AG10803 (cell line): ENCODE measurements at places on chromosomes 7 and 10.

DNA sequence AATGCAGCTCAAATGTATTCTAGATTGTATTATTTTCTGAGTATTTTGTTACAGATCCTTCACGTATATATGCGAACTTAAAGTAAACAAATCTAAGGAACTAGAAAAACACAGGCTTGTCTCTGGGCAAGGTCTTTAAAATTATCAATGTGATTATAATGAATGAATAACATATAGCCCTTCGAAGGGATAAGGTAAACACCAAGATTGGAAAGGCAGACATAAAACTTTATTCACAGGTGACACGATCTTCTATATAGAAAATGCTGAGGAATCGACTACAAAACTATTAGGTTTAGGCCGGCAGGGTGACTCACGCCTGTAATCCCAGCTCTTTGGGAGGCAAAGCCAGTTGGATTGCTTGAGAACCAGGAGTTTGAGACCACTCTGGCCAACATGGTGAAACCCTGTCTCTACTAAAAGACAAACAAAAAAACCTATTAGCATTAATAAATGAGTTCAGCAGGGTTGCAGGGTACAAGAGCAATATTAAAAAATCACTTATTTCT, 80.4 kb downstream of the CNNM2 start:
- no peak for DNase-seq

GRCh38 chr7:135277161-135277560, 43.5 kb downstream of the STRA8 start:
- DNase-seq: no peak

GRCh38 chr10:3658766-3659165, 126.2 kb downstream of the KLF6 start:
- no peak for DNase-seq

GRCh38 chr10:3612183-3613001, 172.6 kb downstream of the KLF6 start:
- no peak for DNase-seq

DNA sequence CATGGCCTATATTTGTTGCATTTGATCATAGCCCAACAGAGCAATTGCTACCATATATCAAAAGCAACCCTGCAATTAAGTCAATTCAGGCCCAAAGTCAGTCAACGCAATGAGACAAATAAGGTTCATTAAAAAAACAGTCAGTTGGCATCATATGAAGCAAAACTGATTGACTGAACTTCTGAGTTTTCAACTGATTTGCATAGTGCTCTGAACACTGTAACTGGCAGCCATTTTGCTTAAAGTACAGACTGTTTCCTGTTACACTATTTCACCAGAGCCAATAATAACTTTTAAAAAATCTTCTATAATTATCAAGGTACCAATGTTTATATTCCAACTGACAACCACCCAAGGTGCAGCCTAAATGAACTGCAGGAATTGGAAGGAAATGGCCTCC, 68.4 kb upstream of the RAPGEF5 start:
- no peak for DNase-seq

- no peak for DNase-seq
Measured at GRCh38 chr7:152850420-152850819, 90.9 kb downstream of the ACTR3B start.

DNA sequence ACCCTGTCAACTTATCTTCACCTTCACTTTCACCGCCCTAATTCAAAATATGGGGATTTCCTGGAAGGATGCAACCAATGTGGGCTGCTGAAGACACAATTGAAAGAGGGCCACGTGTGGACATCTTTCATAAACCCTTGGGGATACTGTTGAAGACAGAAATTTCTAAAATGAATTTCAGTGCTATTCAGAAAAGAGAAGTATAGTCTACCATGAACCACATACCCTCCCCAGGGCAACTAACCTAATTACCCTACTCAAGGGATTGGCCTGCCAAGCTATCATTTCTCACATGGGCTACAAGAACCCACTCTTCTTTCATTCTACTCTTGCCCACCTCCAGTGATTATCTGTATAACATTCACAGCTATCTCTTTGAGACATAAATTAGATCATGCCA, 226.0 kb downstream of the PHTF2 start:
- no peak for DNase-seq

DNA sequence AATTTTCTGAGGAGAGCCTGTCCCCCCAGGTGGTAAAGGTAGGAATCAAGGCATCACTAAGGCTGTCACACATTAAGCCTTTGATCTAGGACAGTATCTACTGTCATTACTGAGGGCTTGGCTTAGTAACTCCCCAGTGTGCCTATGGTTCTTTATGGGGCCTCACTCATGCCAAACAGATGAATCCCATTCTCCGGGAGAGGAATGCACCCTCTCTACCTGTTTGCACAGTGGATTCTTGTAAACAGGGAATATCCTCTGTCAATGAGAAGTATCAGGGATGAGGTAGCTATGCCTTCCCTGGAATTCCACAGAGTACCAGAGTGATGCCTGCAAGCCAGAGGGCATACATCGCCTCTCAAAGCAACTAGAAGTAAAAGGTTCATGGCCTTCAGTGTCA, 3.9 kb upstream of the CPN1 start:
- no peak for DNase-seq

GRCh38 chr7:49771427-49772176, 1.8 kb upstream of the VWC2 start:
- no peak for DNase-seq

DNA sequence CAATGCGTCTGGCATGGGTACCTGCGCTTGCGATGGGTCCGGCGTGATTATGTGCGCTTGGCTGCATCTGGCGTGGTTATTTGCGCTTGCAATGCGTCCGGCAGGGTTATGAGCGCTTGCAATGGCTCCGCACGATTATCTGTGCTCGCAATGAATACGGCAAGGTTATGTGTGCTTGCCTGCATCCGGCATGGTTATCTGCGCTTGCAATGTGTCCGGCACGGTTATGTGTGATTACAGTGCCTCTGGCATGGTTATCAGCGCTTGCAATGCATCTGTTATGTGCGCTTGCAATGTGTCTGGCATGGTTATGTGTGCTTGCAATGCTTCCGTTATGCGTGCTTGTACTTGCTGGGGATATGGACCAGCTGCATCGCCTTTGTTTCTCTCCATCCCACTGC, 37.7 kb downstream of the RBAK start:
- DNase-seq: no peak

DNA sequence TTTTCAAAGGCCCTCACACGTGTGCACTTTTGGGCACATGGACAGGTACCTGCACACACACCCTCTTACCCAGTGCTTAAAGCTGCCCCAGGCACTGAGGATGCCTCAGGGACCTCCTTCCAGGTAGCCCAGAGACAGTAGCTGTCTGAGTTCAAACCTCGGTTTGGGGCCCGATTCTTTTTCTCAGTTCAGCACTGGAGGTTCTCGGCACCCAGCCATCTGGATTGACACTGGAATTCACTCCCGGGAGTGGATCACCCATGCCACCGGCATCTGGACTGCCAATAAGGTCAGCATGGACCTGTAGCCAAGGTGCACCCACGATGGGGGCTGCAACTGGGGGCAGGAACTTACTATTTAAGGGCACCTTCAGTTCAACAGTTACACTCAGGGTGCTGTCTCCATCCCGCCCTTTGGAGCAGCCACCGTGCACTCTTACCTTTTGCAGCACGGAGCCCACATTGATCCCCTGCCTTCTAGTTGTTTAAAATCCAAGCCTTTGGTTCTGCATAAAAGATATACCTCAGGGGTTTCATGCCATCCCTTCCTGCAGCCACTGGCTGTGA, 17.7 kb downstream of the CPA5 start:
- no peak for DNase-seq

- DNase-seq: peak; percentile 30
Measured at GRCh38 chr10:30999070-30999712, 32.5 kb downstream of the ZNF438 start.

- no peak for DNase-seq
Measured at GRCh38 chr7:139597028-139597427, 73.5 kb downstream of the CLEC2L start.

- DNase-seq: no peak
Measured at GRCh38 chr10:122306282-122306681, 35.2 kb downstream of the BTBD16 start.

GRCh38 chr10:73786512-73786885, 1.1 kb downstream of the ZSWIM8 start:
- no peak for DNase-seq

- DNase-seq: no peak
Measured at GRCh38 chr10:52077814-52078213, 236.3 kb upstream of the DKK1 start.

GRCh38 chr7:46076527-46076926, 155.5 kb upstream of the IGFBP3 start:
- DNase-seq: peak; percentile 23

- DNase-seq: no peak
Measured at GRCh38 chr7:1526271-1526754, 4.2 kb upstream of the MAFK start.

DNA sequence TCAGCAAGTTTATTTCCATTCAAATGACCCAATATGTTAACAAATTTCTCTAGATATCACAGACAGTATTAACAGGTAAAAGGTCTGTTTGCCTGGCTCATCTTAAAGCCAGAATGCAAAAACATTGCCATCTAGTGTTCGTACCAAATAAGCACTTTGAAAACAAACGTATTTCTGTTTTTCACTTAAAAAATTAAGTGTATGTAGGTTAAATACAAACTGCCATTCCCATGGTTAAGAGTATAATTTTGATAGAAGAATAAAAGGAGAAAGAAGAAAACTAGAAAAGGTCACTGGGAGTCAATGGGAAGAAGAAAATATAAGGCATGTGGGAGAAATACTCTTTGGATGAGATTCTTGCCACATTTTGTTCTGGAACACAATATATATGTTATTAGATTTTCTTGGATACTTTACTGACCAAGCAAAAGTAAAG, 51.0 kb downstream of the ORC5 start:
- peak; percentile 32 for DNase-seq

GRCh38 chr7:131683536-131684125, 127.2 kb upstream of the PODXL start:
- no peak for DNase-seq

GRCh38 chr10:48340734-48341133, 34.3 kb downstream of the MAPK8 start:
- DNase-seq: no peak

- no peak for DNase-seq
Measured at GRCh38 chr7:155809332-155809946, 2.8 kb downstream of the SHH start.

DNA sequence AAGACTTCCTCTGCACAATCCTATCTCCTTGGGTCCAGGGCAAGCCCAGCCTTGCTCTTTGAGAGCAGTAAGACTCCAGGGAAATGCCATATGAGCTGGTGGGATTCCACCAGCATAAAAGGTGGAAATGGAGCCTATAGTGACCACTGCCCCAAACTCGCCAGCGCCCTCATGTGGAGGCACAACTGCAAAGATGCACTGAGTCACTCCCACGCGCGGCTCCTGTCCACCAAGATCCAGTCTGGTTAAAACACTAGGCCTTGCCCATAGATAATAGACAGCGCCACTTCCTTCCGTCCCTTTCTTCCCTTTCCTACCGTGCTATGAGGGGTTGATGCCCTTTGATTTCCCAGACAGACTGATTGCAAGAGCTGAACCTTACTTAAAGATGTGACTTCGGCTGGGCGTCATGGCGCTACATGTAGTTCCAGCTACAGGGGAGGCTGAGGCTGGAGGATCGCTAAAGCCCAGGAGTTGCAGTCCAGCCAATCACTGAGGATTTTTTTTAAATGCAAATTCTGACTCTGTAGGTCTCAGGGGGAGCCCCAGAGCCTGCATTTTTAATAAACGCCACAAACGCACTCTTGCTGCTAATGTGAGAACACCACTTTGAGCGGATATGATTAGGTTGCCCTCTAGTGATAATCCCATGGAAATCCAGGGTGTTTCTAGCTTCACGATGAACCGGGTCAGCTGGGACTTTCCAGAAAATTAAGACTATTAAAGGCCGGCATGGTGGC, 136.5 kb downstream of the EPC1 start:
- DNase-seq: peak; percentile 70

- DNase-seq: no peak
Measured at GRCh38 chr7:13198036-13198435, 510.6 kb downstream of the ARL4A start.

GRCh38 chr10:44517635-44518034, 132.7 kb upstream of the CXCL12 start:
- DNase-seq: no peak

GRCh38 chr7:84735677-84736076, 451.2 kb downstream of the SEMA3D start:
- DNase-seq: no peak

GRCh38 chr10:96851281-96851680, 19.2 kb downstream of the LCOR start:
- no peak for DNase-seq

DNA sequence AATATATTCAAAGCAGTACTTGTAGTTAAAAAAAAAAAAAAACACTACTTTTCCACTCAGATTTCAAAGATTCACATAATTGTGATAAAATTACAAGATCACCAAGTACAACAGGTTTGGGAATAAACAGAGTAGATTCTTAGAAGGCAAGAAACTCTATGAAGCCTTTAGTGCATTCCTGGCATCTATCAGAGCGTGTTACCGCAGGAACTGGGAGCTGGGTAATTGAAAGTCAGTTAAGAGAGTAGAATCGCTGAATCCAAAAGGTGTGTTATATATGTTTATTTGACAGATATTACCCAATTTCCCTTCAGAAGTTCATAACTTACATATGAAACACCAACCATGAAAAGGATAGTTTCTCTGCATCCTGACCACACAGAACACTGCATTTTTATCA, 159.2 kb upstream of the PLXNA4 start:
- DNase-seq: no peak

DNA sequence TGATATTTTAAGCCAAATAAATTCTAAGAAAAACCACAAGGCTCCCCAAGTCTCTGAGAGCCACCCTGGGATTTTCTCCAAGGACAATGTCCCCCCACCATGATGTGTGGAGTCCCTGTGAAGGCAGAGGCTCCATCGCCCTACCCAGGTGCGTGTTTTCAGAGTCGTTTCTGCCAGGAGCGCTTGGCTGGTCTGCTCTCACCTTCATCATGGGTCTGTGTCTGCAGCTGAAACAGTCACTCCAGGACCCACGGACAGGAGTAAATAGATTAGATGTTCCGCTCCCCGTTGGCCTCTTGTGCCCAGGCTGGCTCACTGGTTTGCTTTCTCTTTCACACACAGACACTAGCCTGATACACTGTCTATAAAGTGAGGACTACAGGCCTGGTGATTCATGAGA, 217.5 kb downstream of the SFMBT2 start:
- no peak for DNase-seq

GRCh38 chr10:69703256-69703655, 73.2 kb downstream of the FAM241B start:
- DNase-seq: peak; percentile 22

DNA sequence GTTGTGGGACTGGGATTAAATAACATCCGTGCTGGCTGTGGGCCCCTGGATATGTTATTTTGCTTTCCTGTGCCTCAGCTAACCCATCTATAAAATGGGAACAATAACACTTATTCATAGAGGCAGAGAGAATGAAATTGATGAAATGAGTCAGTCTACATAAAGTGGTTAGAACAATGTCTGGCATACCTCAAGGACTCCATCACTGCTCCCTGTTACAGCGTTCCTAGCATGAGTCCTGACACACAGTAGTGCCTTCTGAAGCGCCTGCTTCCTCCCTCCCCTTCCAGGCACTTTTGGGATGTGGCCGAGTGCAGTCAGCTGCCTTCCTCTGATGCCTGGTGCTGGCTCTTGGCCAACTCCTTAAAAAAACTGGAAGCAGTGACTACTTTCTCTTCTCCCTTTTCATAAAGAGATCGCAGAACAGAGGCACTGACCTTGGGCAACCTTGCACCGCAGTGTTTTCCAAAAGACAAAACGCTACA, 108.4 kb upstream of the ZMIZ1 start:
- DNase-seq: peak; percentile 89
